ENCODE measurements at places on chromosomes 4 and X.

DNA sequence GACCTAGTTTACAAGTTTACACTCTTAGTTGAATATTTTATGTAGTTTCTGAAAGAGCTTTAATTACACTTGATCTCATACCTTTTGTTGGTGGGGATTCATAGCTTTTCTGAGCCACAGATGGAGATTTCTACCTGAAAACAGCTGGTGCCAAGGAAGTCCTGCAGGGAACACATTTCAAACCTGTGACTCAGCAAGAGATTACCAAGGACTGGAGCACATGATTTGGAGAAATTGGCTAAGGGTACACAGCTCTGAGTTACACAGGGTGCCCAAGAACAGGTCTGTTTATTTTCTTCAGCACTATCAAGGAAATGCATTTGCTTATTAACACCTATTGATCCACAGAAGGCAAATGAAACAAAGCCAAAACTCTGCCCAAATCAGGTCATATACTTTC is 691.5 kb downstream of the KCTD8 start:
- no peak for DNase-seq

DNA sequence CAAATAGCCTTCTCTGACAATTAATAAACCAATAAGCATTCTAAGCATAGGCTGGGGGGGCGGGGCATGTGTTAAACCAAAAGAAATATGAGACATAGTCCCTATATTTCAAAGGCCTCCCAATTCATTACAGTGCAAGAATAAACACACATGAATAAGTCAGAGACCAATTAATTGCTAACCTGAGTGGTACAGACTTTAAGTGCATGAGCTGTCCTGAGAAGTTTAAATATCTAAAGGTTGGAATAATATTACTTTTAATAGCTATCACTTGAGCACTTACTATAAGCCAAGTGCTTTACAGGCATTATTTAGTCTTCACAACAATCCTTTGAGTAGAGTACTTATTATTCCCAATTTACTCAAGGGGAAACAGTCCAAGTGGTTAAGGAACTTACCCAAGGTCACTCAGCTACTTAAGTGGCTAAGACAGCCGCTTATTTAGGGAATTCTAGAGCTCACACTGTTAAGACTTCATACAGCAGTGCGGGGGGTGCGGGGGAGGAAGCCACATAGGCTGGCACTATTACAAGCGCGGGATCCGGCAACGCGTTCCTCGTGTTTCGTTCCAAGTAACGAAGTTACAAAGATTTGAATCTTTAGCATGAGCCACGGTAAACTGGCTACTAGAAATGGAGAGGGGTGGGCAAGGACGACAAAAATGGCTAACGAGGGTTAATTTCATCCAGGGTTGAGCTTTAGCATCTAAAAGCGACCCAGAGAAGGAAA is 1.4 kb downstream of the THOC2 start:
- DNase-seq, result peak; percentile 11

DNA sequence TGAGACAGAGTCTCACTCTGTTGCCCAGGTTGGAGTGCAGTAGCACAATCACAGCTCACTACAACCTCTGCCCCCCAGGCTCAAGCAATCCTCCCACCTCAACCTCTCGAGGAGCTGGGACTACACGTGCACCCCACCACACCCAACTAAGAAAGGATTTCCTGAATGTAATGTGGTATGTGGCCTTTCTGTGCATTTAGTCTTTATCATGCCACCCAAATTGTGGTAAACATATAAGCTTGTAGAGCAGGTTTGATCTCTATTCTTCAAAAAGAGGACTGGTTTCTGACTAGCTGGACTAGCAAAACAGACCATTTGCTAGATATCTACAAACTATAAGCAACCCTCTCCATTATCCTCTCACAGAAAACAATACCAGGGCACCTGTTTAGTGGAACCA is 33.6 kb downstream of the ELOVL6 start:
- no peak for DNase-seq

- DNase-seq, result no peak
These were observed 10.8 kb upstream of the ADH1A start for GRCh38 chr4:99301376-99302164.

GRCh38 chr4:13243152-13243551 is 241.0 kb downstream of the RAB28 start:
- no peak for DNase-seq

All from RPMI8226 (cell line).